ENCODE measurements at places on chromosomes 1 and 21.

- DNase-seq: no peak
Measured at GRCh38 chr1:225511828-225512381, 84.1 kb upstream of the LBR start.

DNA sequence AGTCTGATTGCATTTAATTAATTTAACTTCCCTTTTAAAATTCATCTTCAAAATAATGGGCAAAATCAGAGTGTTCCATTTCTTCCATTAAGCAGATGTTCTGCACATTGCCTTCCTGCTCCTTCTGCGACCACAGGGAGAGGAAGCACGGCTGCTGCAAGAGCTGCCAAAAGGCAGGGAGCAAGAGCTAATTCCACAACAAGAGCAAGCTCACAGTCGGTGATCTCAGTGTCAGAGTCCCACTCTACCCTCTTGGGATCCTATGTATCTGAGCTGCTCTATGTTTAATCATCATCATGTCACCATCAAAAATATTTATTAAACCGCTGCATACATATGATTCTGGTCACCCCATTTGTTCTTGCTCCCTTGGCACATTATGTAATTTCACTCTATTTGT is 255.3 kb upstream of the CAMK1G start:
- no peak for DNase-seq

DNA sequence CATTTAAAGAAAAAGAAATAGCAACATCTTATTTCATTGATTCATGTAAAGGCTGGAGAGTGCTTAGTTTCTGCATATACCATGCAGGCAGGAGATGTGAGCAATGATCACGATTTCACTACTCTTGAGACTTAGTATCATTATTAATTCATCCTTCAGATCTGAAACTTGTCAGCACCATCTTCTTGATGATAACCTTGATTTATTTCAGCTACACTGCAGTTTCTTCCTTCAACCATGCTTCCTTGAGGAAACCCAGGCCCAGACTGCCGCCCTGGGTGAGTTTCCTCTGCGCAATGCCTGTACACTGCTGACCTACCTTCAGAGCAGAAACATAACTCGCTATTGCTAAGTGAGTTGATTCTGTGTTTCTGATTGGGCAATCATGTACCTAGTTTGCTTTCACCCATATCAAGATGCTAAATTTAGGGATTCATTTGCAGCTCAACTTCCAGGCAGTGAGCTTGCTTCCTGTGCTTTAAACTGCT is 13.5 kb upstream of the BCL10 start:
- DNase-seq: no peak

GRCh38 chr1:212138457-212138856 is 102.9 kb downstream of the DTL start:
- no peak for DNase-seq

DNA sequence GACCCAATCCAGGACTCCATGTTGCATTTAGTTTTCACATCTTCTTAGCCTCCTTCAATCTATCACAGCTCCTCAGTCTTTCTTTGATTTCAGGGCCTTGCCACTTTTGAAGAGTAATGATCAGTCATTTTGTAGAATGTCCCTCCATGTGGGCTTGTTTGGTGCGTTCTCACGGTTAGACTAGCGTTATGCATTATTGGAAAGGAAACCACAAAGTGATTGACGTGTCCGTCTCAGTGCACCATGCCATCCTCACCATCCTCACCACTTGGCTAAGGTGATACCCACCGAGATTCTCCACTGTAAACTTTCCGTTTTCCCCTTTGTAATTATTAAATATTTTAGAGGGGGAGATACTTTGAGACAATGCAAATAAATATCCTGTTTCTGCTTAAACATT is 59.6 kb upstream of the OLIG2 start:
- DNase-seq: no peak

DNA sequence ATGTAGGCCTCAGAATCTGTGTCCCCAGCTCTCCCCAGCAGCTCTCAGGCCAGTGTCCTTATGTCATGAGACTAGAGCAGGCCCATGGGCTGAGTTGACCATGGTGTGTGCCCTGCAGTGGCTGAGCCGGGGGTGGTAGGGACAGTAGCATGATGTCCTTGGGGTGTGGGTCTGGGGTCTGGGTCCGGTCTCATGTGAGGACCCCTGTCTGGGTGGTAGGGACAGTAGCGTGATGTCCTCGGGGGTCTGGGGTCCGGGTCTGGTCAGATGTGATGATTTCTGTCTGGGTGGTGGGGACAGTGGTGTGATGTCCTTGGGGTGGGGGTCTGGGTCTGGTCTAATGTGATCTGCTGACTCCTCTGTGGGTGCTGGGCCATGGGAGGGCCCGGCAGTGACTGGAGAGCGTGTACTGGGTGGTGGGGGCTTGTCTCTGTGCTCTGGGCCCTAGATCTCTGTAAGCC is 64.5 kb downstream of the OBSCN start:
- DNase-seq: no peak

DNA sequence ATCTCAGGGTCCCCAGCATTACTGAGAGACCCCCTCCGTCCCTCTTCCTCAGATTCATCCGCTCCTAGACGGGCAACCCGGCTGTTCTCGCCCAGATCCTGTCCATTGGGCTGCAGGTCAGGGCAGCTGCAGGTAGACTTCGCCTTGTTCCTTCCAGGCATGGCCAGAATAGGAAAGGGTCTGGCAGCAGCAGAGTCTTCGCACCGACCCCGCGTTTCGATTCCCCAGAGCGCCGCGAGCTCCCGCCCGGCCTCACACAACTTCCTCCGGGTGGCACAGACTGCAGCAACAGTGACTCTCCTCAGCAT is 265 bp downstream of the NRDC start:
- no peak for DNase-seq

- DNase-seq: no peak
Measured at GRCh38 chr21:29316029-29316742, 17.5 kb downstream of the BACH1 start.

- no peak for DNase-seq
Measured at GRCh38 chr1:172287208-172287607, 133.3 kb upstream of the C1orf105 start.

DNA sequence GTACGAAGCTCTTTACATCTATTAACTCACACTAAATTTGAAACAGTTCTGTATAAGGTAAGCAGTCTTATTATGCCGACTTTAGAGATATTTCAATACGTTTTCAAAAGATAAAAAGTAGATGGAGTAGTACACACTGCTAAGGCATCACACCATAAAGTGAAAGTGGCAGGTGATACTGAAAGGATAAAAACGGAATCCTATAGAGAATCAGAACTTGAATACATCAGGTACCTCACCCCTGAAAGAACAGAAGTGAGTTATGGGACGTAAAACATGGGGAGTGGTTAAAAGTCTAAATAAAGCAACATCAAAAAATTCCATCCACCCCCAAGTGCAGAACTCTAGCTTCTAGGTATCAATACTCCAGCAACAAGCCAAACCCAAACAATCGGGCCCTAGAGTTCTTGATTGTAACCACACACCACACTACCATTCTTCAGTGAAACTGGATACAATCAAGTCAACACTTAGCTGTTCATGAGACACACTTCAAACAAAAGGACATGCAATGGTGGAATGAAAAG is 142.6 kb downstream of the SMYD3 start:
- no peak for DNase-seq

DNA sequence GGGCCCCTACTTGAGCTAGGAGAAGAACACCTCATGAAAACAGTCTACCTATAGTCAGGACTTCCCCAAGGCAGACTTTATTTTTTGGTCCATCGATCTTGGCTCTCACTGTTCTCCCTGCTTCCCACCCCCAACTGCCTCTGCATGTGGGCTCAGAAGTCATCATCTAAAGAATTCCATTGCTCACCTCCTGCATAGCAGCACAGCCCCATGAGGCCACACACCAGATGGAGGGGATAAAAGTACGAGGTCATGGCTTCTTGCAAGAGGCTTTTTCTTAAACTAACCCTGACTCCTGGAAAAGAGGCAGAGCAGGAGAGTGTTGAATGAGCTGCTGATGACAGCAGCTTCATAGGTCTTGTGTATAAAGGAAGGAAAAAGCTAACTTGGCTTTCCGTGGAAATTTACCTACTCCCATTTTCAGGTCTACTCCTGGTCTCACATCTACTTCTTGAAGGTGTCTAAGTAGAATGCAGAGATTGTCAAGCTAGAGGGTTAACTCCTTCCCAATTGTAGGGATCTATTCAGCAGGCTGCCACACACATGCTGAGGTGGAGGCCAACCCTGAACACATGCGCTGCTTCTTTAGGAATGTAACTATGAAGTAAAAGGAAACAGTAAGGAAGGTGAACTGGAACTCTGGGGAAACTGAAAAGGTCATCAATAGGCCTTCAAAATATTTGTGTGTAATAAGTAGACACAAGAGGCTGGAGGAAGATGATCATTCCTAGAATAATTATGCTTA is 18.7 kb downstream of the WNT2B start:
- DNase-seq: no peak

DNA sequence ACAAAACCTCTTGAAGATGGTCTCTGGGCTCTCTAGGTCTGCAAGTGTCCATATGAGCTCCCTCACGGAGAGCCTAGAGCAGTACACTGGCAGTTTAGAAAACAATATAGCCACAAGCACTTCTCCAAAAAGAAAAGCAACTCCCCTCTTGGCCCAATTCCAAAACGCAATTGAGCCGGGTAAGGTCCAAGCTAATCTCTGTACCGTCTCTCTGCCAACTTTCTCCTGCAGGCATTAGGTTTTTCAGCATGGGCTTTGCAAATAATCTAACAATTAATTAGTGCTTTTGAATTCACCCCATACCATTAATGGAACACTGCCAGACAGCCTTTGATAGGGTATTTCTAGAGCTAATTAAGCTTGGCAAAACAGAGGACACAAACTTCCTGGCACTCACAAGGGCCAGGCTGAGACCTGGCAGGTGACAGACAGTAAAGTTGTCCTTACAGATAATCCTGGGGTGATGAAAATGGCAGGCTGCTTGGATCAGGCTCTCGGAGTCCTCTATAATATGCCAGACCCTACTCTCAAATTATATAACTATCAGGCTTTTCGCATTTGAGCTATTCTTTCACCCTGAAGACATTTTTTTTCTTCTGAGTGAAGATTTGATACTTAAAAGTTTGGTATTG is 39.8 kb downstream of the TGFBR3 start:
- peak; percentile 29 for DNase-seq

- peak; percentile 23 for DNase-seq
Measured at GRCh38 chr1:17661546-17662157, 93.5 kb upstream of the ACTL8 start.

- DNase-seq: peak; percentile 50
Measured at GRCh38 chr1:119870917-119871596, 25.3 kb downstream of the ADAM30 start.

DNA sequence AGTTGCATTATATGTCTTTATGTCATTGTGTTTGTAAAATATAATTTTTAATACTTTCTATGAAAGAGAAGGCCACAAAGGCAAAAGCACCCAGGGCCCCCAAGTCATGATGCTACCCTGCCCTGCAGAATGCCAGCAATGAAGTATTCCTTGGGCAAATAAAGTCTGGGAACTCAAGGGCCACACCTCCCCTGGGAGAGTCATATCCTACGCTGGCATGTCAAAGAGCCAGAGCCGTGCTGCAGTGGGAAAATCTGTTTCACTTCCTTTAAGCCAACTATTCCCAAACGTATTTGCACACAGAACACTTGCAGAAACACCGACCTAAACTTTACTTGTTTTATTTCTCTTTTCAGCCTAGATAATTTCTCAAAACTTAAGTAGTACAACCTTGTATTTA is 98.4 kb upstream of the KAZN start:
- no peak for DNase-seq

GRCh38 chr21:16084776-16085364 is 355.1 kb downstream of the USP25 start:
- no peak for DNase-seq
